ENCODE measurements at places on chromosomes 3 and 15. TPM values are rescaled to one million over a fixed set of nuclear protein-coding genes. Genes with fewer than 3 reads are reported as not detected.

DNA sequence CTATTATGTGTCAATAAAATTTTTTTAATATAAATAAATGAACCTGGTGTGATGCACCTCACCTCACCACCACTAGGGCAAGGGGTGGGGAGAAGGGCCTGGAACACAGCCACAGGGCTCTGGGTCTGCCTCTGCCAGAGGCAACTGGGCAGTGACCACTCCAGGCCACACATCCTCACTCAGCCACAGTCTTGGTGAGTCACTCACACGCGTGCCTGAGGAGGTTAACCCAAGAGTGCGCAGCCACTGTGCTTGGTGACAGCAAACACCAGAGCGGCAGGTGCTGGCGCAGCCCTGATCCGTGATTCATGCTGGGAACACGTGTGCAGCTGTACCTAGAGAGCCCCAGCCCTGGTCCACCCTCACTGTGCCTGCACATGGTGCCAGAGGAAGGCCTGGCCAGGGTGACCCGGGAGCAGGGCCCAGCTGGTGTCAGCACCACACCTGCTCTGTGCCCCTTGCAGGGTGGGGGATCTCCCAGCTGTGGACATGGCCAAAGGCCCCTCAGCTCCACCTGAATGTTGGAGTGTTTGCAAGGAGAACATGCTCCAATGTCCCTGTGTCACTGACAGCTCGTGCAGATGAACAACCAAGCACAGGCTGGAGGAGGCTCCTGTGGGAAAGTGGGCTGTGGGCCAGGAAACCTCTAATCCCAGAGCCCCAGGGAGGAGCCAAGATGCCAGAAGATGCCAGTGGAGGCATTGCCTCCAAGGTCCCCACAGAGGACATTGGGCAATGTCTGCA lies 2.1 kb downstream of the SLC41A3 start:
- no peak overlapping the region for H3K27ac ChIP-seq
- no peaks in the 10 kb centered on the region for H3K36me3 ChIP-seq
- peaks cover 26% of the 10 kb centered on the region for H3K4me1 ChIP-seq

PCOLCE2 gene
- total RNA-seq, result not detected

GRCh38 chr3:177824190-177824786 lies 627.0 kb upstream of the TBL1XR1 start:
- no peak for DNase-seq
- H3K27me3 ChIP-seq, result no peaks in the 10 kb centered on the region
- no peak overlapping the region for H3K4me3 ChIP-seq
- no peaks in the 10 kb centered on the region for H3K36me3 ChIP-seq

DNA sequence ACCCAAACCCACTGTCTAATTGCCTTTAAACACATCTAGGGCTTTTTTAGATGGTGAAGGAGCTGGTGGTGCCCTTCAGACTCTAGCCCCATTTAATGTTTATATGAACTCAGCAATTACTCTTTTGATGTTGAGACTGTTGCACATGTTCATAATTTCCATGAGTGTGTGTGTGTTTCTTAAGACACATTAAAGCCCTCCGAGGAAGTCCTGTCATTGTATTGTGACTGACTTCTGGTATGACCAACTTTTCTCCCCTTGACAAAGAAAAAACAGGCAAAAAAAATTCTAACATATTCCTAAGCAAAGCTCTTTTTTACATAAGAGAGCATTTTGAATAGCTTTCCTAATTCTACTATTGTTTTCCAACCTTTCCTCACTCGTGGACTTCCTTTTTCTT lies 91.6 kb downstream of the FLNB start:
- peaks cover 7% of the 10 kb centered on the region for H3K36me3 ChIP-seq
- H3K27ac ChIP-seq, result no peak overlapping the region
- DNase-seq, result no peak
- no peak overlapping the region for H3K4me3 ChIP-seq
- H3K4me1 ChIP-seq, result no peaks in the 10 kb centered on the region

PYGO1 gene
- total RNA-seq, result not detected

SLC28A1 gene
- total RNA-seq, result not detected

DNA sequence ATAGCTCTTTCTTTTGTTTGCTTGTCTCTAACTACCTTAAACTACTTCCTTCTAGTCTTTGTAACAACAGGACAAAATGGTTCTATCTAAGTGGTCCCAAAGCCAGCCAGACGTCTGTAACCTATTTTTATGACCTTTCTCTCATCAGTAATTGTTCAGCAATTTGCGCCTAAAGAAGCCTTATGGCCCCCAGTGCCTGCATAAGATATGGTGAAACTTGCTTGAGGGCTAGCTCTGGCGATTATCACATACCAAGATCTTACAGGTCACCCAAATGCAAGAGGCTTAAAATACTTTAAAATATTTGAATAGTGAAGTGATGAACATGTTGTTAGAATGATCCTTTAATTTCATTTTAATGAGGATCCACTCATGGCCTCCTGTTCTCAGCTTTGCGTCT lies 369.4 kb downstream of the SOX2 start:
- no peak overlapping the region for H3K27ac ChIP-seq
- H3K27me3 ChIP-seq, result no peaks in the 10 kb centered on the region
- no peaks in the 10 kb centered on the region for H3K4me1 ChIP-seq
- no peak overlapping the region for H3K4me3 ChIP-seq
- no peak for DNase-seq
- H3K36me3 ChIP-seq, result no peaks in the 10 kb centered on the region

FOXL2NB gene
- not detected for total RNA-seq

GOLGA6A gene
- total RNA-seq, result 0.17 TPM

GRCh38 chr3:79344876-79345871 lies 422.6 kb downstream of the ROBO1 start:
- H3K4me3 ChIP-seq, result no peak overlapping the region
- no peak for DNase-seq
- no peaks in the 10 kb centered on the region for H3K4me1 ChIP-seq

ASTE1 gene
- 28.1 TPM for total RNA-seq

GRCh38 chr3:190429681-190430080 lies 20.0 kb downstream of the TMEM207 start:
- DNase-seq, result no peak
- no peak overlapping the region for H3K4me3 ChIP-seq
- no peaks in the 10 kb centered on the region for H3K27me3 ChIP-seq
- no peaks in the 10 kb centered on the region for H3K36me3 ChIP-seq
- H3K4me1 ChIP-seq, result no peaks in the 10 kb centered on the region
- H3K27ac ChIP-seq, result no peak overlapping the region

RAB7A gene
- 152 TPM for total RNA-seq

IL17RC gene
- 0.81 TPM for total RNA-seq

COMMD4 gene
- 36.4 TPM for total RNA-seq

ARL6 gene
- 3.7 TPM for total RNA-seq
